ENCODE measurements at places on chromosomes 5 and 9. TPM values are rescaled to one million over a fixed set of nuclear protein-coding genes. Genes with fewer than 3 reads are reported as not detected.
A peak's percentile ranks its signal among the peaks of the same experiment; 100 is the strongest.

PCDHB11 gene
- total RNA-seq = 3.5 TPM

NEURL1B gene
- 15.9 TPM for total RNA-seq

TCF7 gene
- 3.5 TPM for total RNA-seq

GNA14 gene
- 1.6 TPM for total RNA-seq

PLCXD3 gene
- 0.10 TPM for total RNA-seq

GRCh38 chr5:101024299-101024698, 121.2 kb upstream of the ST8SIA4 start:
- no peak for DNase-seq

- no peak for DNase-seq
These were observed 110.5 kb upstream of the FTMT start for GRCh38 chr5:121741156-121741555.

- no peak for DNase-seq
These were observed 32.8 kb upstream of the PLIN2 start for GRCh38 chr9:19160085-19160484.

DNA sequence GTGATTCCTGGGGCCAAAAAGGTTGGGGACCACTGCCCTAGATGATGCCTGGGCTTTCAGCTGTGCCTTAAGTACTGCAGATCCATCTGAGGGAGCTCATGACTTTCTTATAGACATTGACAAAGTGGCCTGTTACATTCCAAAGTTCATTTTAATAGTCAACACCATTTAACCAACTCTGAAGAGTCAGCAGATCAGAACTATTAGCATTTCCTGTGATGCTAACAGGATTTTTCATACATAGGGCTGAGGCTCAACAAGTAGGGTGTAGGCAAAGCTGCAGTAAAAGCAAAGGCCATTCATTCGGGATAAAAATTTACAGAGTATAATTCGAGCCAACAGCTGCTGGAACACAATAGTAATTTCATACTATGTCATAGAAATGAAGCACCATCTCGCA, 105.4 kb downstream of the LPAR1 start:
- DNase-seq = no peak

DNA sequence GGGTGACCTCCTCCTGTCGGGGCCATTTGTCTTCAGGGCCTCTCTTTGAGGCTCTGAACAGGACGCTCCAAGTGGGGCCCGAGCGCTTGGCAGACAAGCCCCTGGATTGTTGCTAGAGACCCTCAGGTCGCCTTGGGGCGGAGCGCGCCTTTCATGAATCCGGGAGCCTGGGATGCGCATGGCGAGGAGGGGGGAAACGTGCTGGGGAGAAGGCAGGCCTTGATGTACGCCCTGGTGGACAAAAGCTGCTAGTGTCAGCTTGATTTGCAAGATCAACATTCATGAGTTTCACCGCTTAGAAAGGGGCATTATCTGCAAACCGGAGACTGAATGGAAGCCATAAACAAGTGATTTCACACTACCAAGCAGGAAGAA, 226.3 kb downstream of the SMARCA2 start:
- peak; percentile 92 for DNase-seq

- DNase-seq = peak; percentile 29
These were observed 17.7 kb downstream of the RFESD start for GRCh38 chr5:95664204-95664786.

- DNase-seq = no peak
These were observed 192.9 kb upstream of the KLF9 start for GRCh38 chr9:70607329-70607728.

- no peak for DNase-seq
These were observed 31.2 kb upstream of the FABP6 start for GRCh38 chr5:160198146-160198545.

DNA sequence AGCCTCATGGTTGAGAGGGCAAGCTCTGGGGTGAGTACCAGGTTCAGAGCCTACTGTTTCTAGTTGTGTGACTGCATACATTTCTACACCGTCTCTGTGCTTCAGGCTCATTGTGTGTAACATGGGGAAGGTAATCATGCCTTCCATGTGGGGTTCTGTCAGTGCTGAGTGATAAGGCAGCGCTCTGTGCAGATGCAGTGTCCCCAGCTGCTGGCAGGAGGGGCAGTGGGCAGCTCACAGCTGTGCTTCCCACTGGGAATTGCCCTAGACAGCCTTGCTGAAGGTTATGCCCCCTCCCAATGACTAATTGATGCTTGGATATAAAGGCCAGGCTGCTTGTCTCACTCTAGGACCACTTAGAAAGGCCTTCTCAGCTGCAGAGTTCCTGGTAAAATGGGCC, 121.8 kb upstream of the SAP30L start:
- no peak for DNase-seq

DNA sequence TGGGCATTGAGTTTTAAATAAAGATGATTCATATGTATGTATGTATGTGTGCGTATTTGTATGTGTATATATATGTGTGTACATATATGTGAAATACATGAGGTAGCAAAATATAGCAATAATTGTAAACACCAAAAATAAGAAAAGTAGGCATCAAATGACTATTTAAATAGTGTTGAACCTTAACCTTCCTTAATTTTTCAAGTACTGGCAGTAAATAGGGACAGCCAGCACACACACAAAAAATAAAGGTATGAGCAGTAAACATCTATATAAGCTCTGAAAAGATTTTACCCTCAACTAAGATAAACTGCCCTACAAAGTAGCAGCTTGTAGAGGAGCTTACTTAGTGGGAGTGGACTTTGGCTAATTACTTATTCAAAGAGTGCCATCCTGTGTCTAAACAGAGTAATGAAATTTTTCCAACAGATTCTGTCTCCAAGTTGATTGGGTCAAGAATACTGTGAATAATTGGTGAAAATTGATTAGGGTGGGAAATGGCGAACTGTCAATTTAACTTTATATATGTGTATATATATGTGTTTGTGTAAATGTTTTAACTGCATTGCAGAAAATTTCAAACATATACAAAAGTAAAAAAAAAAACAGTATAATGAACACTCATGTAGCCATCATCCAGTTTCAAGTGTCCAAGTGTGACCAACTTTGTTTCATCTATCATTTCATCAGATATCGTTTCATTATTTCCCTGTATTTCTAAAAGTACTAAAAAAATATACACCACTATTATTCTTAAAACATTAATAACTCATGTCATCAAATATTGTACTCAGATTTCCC, 2.0 kb upstream of the ADAMTS6 start:
- peak; percentile 65 for DNase-seq

- no peak for DNase-seq
These were observed 159.7 kb downstream of the SNCAIP start for GRCh38 chr5:122471752-122472061.

DNA sequence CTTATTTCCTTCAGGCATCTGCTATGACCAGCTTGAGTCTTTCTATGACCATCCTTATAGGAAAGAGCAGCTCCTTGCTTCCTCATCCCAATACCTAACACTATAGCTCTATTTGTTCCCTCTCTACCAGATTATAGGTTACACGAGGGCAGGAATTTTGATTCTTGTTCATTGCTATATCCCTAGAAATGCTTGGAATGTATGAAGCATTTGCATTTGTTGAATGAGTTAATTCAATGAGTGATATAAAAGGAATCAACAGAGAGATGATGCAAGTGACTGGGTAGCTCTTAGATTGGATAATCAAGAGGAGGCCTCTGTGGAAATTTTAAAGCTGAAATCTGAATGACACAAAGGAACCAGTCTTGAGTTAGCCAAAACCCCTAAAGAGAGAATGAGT, 13.9 kb downstream of the ZCCHC9 start:
- DNase-seq = no peak

DNA sequence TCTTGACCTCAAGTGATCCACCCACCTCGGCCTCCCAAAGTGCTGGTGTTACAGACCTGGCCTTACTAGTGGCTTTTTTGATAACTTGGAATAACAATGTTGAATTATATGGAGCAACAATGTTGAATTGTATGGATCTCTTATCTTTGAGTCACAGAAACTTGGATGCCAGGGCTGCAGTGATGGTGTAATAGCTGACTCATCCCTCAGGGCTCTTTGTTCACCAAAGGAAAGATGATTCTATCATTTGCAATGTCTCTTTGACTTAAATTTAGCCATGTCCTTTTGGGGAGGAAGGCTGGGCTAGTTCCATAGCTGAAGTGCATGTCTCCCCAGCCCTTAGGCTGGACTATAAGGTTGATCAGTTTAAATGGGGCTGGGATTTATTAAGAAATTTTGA, 172.3 kb downstream of the PDZD2 start:
- DNase-seq = no peak

- DNase-seq = no peak
These were observed 9.7 kb downstream of the CDK5RAP2 start for GRCh38 chr9:120570296-120570695.

DNA sequence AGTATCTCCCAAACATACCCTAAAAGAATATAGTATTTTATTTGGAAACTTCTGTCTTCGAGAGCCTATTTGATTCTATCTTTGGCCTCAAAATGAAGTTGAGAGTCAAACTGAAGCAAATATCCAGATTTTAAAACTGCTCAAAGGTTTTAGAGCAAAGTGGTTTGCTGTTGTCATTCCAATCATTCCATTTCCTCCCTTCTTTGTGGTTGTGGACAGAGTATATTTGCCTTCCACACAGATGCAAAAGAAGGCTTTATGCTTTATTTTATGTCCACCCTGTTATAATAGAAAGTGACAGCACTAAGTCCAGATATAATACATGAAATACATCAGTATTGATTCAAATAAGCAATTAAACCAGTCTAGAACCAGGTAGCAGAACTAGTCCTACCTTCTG, 12.4 kb downstream of the GZMK start:
- no peak for DNase-seq

DNA sequence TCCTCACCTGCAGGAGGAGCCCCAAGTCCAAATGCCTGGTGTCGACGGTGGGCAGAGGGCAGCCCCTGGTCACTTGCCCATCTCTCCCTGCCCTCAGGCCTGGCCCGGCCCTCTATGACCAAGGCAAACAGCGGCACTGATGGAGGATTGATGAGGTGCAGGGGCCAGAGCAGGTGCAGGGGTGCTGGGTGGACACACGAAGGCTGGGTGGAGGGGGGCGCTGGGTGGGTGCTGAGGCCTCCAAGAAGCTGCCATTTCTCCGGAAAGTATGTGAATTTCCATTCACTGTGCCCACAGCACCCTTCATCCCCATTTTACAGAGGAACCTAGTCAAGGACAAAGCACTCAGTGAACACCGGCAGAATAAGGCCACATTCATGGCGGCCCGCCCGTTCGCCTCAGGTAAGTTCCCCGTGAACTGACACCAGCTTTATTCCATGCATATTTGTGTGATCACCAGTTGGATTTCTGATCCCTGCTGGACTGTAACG, 143.8 kb upstream of the PPP1R26 start:
- no peak for DNase-seq

DNA sequence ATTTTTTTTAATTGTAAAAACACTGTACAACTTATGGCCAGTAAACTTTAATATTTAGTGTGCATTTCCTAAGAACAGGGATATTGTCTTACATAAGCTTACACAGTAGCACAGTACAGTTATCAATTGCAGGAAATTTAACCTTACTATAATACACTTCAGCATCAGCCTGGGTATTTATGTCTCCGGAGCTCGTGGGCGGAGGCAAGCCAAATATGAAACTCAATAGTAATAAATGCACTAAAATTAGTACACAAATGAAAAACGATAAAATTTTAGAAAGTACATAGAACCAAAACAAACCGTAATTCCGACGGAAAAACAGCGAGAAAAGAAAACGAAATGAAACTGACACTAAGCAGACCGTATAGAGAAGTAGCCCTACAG, 91.2 kb downstream of the ANXA2R start:
- peak; percentile 11 for DNase-seq

GRCh38 chr5:25892211-25892610, 1146.2 kb downstream of the CDH9 start:
- DNase-seq = no peak

DNA sequence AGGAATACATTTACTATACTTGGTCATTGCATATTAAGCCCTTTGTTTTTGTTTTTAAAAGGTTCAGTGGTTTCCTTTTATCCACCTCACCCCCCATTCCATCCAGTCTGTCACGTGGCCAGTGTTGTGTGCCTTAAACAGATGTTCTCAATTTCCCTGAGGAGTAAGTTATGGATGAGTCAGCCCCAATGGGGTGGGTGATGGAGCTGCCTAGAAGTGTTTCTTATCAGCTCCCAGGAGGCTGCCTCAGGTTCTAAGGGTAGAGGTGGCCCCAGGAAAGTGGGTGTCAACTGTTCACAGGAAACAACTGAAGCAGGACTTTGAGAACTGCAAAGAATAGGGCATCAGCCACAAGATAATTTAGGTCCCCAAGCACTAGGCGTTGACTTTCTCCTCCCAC, 41.1 kb downstream of the ACTBL2 start:
- no peak for DNase-seq

- no peak for DNase-seq
These were observed 114.3 kb downstream of the ARHGEF28 start for GRCh38 chr5:73740274-73740790.
